Glomerular endothelial cell (primary cell): ENCODE measurements at places on chromosomes 11 and 22. TPM values are rescaled to one million over a fixed set of nuclear protein-coding genes. Genes with fewer than 3 reads are reported as not detected.

The OVCH2 gene
- total RNA-seq, result not detected in 2 replicates

The TRPT1 gene
- 39.7 and 47.4 TPM in 2 replicates for total RNA-seq

The NXPE2 gene
- total RNA-seq, result not detected in 2 replicates

The GAL3ST1 gene
- 0.19 TPM in 1 of 2 replicates, not detected in the other for total RNA-seq

The SEPTIN3 gene
- 0.12 TPM in 1 of 2 replicates, not detected in the other for total RNA-seq

The SLC22A6 gene
- total RNA-seq, result not detected in 2 replicates

The MUC6 gene
- not detected in 2 replicates for total RNA-seq

The SELENOH gene
- 160 and 174 TPM in 2 replicates for total RNA-seq

The SERPING1 gene
- total RNA-seq, result 0.53 and 1.5 TPM in 2 replicates

The RHOG gene
- total RNA-seq, result 92.0 and 95.3 TPM in 2 replicates

The SYNGR1 gene
- 3.1 and 3.3 TPM in 2 replicates for total RNA-seq

The PRDM11 gene
- total RNA-seq, result 4.8 and 7.6 TPM in 2 replicates
